Stimulated activated CD4-positive, alpha-beta T cell treated with anti-CD3 and anti-CD28 coated beads, Interleukin-1b, Interleukin-23, amount 100 ng/mL, for 1 hour (primary cell): ENCODE measurements at places on chromosomes 2 and 18.

DNA sequence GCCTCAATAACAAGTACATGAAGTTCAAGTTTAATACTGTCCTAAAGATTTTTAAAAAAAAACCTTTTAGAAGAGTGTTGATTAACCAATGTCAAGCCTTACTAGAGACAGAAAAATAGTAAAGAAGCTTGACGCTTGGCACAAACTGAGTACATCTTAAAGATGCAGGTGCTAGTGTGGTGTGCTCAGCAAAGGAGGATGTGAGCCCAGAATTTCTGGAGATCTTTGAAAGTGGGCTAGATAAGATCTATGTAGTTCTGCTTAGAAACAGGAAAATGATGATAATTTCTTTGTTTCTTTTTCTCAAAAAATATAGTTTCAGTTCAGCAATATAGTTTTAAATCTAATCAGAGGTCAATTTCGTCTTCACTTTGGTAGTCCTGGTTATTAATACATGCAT, 118.3 kb upstream of the KLHL14 start:
- DNase-seq = no peak

DNA sequence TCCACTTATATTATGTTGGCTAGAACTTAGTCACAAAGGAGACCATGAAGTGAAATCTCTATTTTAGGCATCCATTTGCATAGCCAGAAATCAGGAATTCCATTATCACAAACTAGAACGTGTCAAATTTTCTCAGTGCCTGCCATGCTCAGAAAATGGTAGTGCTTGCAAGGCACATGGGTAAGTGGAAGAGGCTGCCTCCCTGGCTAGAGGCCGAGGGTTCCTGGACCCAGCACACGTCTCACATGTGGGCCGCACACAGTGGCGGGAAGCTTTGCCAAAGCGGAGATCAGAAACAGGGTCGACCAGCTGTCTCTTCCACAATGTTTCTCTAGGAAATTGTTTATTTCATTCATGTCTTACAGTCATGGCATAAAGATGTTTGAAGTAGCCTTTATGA, 42.3 kb downstream of the TRAF3IP1 start:
- DNase-seq = no peak

DNA sequence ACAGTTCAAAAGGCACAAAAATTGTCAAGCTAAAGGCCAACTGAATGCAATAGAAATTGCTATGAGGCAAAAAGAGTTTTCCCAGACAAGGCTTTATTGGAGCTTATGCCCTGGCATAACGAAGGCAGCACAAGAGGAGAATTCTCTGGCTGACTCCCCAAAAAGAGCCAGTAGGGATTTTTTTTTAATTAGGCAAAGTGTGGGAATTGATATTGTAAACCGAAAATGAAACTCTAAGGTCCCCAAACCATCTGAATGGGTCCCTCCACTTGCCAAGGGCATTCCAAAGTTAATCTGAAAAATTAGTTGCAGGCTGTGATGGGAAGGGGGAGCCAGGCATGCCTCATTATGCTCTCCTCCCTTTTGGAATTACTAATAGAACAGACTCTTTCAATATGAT, 118.9 kb downstream of the SPOPL start:
- DNase-seq = no peak

DNA sequence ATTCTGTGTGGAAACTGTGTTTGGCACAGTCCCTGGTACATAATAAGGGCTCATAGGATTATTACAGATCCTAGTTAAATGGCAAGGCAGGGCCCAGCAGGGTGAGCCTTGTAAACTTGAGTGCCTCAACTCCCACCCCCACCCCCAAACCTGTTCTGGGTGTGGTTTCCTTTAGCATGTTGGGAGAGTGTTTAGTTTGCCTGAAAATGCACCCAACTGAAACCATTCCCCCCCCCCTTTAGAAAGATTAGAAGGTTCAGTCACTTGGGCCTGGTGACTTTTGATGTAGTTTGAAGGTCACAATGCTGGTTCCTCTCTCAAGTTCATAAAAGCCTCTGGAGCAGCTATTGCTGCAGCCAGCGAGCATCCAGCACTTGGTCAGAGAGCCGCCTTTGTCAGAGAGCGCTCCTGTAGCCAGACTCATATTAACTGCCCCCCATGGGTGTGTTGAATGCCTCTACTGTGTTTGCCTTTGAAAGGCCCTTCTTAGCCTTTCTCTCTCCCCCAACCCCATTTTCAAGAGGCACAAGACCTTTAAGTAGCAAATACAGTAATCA, 113.7 kb downstream of the SPTBN1 start:
- no peak for DNase-seq

DNA sequence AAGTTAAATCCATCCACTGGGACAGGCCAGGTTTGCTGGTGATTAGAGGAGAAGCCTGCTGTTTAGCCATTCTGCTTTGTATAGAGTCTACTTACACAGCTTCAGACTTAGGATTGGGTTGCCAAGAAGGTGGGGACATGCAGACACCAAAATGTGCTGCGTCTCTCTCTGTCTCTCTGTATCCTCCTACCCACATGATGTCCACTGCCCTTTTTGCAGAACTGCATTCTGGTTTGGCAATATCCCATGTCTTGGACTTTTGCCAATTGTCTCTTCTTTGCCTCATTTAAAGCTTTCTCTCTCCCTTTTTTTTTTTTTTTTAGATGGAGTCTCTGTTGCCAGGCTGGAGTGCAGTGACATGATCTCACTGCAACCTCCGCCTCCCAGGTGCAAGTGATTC, 261.1 kb upstream of the FN1 start:
- no peak for DNase-seq

DNA sequence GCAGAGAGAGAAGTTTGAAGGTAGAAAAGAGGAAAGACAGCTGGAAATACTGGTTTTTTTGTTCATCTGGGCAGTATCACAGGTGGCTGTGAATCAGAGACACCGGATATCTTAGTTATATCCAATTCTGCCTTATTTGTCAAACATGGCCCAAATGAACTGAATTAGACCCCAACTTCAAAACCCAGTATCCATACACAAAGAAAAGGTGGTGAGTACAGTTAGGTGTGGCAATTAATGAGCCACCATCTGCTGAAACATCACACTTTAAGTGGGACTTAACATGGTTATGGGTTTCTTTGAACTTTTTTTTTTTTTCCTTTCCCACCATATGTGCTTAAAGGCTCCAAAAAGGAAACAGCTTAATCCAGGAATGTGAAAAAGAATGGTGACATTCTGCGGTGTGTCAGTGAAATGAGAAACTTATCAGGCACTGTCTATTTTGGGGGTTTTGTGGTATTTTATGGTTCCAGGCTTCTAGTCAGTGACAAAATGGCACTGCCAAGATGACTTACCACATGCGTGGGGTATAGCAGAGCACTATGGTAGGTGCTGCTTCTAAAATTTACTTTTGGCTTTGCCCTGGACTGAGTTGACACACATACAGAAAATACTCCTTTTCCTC, 5.0 kb upstream of the TMEM178A start:
- DNase-seq = no peak

DNA sequence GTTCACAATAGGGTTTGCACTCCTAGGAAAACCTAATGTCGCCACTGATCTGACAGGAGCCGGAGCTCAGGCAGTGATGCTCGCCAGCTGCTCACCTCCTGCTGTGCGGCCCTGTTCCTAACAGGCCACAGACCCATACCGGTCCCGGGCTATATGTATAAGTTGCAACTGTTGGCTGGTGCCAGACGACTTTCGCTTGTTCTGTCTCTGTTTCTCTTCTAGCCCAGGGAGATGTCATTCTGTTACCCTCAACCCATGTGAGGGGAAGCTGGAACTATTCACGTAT, 170.3 kb downstream of the BCL2 start:
- no peak for DNase-seq

DNA sequence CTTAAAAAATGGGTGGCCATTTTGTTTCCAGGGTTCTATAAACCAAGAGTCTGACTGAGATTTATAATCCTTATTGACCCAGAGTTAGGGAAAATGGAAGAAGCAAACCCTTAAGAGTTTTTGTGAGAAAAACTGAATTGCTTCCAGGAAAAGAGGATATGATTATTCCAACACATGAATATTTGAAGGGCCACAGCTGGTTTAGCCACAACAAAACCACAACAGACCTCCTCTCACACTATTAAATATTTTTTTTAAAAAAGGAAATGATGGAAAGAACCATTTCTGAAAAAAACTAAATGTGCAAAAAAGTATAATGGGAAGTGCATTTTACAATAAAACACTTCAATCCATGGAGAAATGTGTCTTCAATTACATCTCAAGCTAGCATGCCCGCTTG, 182.7 kb downstream of the ETAA1 start:
- no peak for DNase-seq

GRCh38 chr2:10879159-10879558, 32.6 kb upstream of the KCNF1 start:
- no peak for DNase-seq

DNA sequence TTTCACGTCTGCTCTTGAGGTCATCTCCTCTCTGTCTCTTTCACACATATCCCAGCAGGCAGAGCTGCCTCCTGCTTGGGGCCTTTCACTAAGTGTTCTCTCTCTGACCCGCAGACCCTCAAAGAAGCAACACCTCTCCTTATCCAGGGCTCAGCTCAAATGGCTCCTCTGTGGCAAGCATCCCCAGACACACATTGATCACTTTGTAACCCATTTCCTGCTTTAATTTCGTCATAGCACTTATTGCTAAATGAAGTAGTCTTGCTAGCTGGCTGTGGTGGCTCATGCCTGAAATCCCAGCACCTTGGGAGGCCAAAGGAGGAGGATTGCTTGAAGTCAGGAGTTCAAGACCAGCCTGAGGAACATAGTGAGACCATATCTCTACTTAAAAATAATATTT, 41.4 kb downstream of the SGPP2 start:
- DNase-seq = no peak

GRCh38 chr2:109269706-109270504, 140.9 kb downstream of the SH3RF3 start:
- no peak for DNase-seq

GRCh38 chr2:64447317-64448040, 6.5 kb upstream of the LGALSL start:
- no peak for DNase-seq
